Dermis microvascular lymphatic vessel endothelial cell (primary cell): ENCODE measurements at places on chromosomes 2 and 18. TPM values are rescaled to one million over a fixed set of nuclear protein-coding genes. Genes with fewer than 3 reads are reported as not detected.

FOXI3 gene
- total RNA-seq, result not detected in 2 replicates

GREB1 gene
- 0.26 and 0.38 TPM in 2 replicates for total RNA-seq

SGPP2 gene
- not detected in 2 replicates for total RNA-seq

OR6B2 gene
- not detected in 2 replicates for total RNA-seq

GCKR gene
- total RNA-seq, result 0.13 TPM in 1 of 2 replicates, not detected in the other

ASTL gene
- not detected in 2 replicates for total RNA-seq

ZSWIM2 gene
- under 0.01 TPM in 1 of 2 replicates, not detected in the other for total RNA-seq

TTN gene
- total RNA-seq, result 0.76 and 1.7 TPM in 2 replicates

DHRS9 gene
- total RNA-seq, result not detected in 2 replicates

PLCD4 gene
- total RNA-seq, result 0.76 and 1.4 TPM in 2 replicates

TMEM185B gene
- 19.0 and 34.8 TPM in 2 replicates for total RNA-seq

CRYGC gene
- not detected in 2 replicates for total RNA-seq

ABCB11 gene
- not detected in 2 replicates for total RNA-seq

ZBTB7C gene
- under 0.01 TPM in 2 replicates for total RNA-seq

TGFA gene
- 8.0 and 14.5 TPM in 2 replicates for total RNA-seq

GALNT5 gene
- total RNA-seq, result not detected in 2 replicates

CTLA4 gene
- 0.26 and 1.3 TPM in 2 replicates for total RNA-seq
